ENCODE measurements at places on chromosomes 13 and 19. TPM values are rescaled to one million over a fixed set of nuclear protein-coding genes. Genes with fewer than 3 reads are reported as not detected.

ZNF181 gene
- 9.0 TPM for total RNA-seq

DNA sequence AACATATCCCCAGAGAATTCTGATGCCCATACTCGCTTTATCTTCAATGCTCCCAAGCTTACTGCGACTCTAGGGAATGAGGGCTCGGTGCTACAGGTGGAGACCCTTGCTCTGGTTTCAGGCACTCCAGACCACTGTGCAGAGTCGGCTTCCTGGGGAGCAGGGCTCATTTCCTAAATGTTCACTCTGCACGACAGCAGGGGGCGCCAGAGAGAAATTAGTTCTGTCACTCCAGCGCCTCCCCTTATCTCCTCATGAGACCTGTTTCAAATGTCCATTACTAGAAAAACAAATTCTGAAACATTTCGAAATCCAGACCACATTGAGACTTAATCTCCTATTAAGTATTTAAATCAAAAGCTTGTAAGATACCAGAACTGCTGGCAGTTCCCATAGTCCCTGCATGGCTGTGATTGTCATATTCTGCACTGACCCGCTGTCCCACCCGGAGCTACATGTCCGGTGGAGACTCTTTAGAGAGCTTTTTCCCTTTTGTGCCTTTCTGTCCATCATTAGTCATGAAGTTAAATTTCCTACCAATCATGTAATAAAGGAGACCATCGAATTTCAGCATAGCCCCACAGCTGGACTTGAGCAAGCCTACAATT lies 22.4 kb downstream of the EPSTI1 start:
- DNase-seq = peak; percentile 90

DMAC2 gene
- total RNA-seq = 82.6 TPM

DNA sequence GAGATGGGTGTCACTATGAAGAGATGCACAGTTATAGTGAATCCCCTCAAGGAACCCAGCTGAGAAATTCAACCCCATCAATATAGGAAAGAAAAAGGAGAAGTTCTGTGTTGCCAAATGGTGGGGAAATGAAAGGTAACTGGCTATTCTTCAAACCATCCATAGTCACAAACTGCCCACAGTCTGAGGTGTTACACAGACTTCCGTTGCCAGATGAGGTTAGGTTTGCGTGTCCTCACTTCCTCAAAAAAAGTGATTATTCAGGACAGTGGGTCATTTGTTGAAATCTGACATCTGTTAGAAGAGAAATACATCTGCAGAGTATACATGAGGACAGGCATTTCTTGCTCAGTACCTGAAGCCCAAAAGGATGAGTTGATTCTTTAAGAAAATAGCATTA lies 9.0 kb downstream of the SIGLEC5 start:
- no peak for DNase-seq

DNA sequence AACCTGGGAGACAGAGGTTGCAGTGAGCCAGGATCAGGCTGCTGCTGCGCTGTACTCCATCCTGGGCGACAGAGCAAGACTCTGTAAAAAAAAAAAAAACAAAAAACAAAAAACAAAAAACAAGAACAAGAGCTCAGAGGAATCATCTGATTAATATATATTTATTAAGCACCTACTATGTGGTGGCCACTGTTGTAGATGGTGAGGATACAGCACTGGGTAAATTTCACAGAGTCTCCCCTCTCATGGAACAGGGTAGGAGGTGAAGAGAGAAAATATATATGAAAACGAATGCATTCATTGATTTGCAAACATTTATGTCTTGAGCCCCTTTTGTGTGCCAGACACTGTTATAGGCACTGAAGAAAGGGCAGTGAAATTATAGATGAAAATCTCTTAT lies 5.9 kb upstream of the SERTAD1 start:
- no peak for DNase-seq

RUBCNL gene
- 1.9 TPM for total RNA-seq

SLC7A9 gene
- 0.27 TPM for total RNA-seq

- DNase-seq = no peak
These were observed 1703.6 kb downstream of the EFNB2 start for GRCh38 chr13:104831831-104832230.

- DNase-seq = no peak
These were observed 1.5 kb downstream of the LGALS13 start for GRCh38 chr19:39603825-39604224.

GRCh38 chr19:28940751-28941500 lies 272.0 kb downstream of the UQCRFS1 start:
- DNase-seq = no peak

ZNF226 gene
- 18.0 TPM for total RNA-seq

DNA sequence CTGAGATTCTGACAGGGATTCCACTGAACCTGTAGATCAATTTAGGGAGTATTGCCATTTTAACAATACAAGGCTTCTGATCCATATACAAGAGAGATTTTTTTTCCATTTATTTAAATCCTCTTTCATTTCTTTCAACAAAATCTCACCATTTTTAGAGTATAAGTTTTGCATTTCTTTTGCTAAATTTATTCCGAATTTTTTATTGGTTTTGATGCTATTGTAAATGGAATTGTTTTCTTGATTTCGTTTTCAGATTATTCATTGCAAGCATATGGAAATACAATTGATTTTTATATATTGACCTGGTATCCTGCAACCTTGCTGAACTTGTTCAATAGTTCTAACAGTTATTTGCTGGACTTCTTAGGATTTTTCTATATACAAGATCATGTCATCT lies 18.4 kb downstream of the LEUTX start:
- DNase-seq = no peak

DNA sequence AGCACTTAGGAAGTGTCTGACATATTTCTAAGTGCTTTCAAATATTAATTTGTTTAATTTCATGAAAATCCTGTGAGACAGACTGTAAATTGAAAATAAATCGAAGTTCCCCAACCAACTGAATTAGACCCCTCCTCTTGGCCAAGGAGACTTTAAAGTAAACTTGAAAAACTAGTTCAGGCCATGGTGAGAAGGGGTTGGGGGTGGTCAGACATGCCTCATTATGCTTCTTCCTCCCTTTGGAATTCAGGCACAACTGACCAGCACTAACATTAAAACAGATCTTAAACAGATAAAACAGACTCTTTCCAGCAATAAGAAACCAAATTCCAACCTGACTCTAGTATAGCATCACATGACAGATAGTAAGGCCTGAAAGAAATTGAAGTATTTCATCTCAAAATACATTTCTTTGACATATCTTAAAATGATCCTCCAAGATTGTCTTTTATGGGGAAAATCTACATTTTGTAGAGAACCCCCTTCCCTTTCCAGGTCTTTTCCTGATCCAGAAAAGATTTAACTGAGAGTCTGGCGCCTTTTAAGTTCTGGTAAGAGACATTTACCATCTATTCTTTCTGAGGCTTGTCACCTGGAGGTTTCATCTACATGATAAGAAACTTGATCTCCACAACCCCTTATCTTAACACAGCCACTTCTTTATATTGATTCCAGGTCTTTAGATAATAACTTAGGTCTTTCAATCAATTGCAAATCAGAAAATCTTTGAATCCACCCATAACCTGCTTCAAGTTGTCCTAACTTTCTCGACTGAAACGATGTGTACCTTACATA lies 336.5 kb downstream of the PCDH20 start:
- no peak for DNase-seq

GRCh38 chr19:18171605-18172327 lies 1.8 kb upstream of the IFI30 start:
- DNase-seq = no peak
